ENCODE measurements at places on chromosomes 6 and 20.

DNA sequence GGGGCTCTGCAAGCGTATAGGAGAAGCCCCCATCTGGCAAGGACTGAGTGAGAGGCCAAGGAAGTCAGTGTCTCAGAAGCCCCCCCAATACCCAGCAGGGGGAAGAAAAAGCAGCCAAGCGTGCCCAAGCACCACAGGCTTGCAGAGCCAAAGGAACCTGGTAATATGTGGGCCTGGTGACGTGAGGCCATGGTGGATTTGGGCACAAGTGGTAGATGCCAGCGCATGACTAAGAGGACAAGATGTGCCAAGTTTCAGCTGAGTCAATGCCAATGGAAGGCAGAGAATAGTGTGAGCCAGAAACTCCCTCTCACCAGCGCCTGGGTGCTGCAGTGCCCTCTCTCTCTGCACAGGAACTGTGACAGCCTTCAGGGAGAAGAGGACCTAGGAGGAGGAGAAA lies 110.0 kb downstream of the QRSL1 start:
- no peak for DNase-seq

DNA sequence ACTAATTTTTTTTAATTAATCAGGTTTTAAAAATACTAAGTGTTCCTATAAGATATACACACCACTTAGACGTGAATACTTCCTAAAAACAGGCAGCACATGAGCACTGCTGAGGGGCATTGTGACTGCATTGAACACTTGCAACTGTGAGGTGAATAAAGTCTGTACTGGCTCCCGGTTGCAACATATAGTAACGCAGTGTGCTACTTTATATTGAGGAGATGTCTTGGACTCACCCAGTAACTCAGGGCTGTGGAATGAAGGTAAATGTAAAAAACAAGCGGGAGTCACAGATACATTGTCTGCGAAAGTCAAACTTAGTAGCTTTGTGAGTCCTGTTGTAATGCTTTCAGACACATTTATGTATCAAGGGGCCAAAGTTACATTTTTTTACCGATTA lies 17.0 kb upstream of the HLA-A start:
- DNase-seq, result no peak

GRCh38 chr20:21515300-21516179 lies 1.7 kb upstream of the NKX2-2 start:
- no peak for DNase-seq

GRCh38 chr6:116902634-116903033 lies 25.6 kb downstream of the RFX6 start:
- no peak for DNase-seq

Measured in fibroblast of villous mesenchyme (primary cell).